ENCODE measurements at places on chromosomes 7 and 10.

DNA sequence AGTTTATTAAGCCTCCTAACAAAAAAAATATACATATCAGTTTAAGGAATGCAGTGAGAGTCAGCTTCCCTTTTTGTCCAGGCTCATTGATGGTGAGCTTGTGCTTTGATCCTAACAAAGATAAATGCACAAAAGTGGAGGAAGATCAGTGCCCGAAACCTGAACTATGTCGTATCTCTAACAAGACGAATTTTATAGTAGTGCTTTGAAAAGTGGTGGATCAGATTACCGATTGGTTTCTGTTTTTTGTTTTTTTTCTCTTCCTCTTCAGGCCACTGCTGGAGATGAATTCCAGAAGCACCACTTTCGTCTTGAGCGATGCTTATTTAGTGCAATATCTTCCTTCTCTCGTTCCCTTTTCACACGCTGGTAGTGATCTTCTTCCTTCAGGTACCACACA lies 72.8 kb downstream of the RHOBTB1 start:
- no peak for DNase-seq

DNA sequence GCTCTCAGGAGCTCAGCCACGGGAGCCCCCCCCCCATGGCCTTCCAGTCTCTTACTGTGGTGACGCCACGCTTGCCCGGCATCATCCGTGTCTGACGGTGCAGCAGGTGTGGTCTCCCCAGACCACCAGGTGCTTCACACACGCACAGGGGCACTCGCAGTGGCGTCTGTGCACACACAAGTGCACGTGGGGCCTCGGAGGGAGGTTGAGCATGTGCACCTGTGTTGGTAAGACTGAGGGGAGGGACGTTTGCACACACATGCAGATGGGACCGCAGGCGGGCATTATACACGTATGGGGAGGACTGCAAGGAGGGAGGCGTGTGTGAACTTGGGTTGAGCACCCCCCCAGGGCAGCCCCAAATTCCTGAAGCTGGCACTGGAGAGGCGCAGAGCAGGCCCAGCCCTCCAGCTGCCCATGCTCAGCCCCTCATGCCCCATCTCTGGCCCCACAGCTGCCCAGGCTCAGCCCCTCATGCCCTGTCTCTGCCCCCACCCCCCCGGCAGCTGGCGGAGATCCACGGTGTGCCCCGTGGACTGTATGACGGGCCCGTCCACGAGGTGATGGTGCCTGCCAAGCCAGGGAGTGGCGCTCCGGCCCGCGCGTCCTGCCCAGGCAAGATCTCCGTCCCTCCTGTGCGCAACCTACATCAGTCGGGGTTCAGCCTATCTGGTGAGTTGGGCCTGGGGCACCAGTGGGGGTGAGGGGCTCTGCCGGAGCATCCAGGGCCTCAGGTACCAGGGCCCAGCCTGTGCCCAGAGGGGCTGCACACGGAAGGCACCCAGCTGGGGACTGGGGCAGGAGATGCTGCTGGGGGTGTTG lies 16.7 kb downstream of the DPYSL4 start:
- DNase-seq: no peak

DNA sequence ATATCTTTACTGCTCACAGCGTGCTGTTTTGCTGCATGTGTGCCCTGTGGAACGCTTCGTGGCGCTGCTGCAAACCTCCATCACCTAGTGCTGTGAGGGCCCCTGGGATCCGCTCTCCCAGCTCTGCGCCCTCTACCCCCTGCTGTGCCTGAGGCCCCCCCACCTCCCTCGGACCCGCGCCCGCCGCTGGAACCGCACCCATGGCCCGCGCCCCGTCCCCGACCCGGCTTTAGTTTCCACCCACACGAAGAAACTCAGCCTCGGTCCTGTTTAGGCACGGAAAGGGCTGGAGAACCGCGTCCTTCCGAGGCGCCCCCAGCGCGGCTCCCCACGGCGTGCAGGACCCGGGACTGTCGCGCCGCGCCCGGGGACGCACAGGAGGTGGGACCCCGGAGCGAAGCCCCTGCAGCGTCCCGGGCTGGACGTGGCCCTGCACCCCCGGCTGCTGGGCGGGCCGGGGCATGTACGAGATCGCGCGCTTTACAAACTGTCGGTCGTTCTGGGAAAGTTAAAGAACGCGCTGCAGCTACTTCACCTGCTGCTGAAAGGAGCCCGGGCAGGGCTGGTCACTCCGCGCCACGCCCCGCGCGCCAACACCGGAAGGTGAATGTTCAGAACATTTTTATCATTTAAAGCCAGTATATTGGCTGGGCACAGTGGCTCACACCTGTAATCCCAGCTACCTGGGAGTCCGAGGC lies 54.3 kb downstream of the BMS1 start:
- no peak for DNase-seq

DNA sequence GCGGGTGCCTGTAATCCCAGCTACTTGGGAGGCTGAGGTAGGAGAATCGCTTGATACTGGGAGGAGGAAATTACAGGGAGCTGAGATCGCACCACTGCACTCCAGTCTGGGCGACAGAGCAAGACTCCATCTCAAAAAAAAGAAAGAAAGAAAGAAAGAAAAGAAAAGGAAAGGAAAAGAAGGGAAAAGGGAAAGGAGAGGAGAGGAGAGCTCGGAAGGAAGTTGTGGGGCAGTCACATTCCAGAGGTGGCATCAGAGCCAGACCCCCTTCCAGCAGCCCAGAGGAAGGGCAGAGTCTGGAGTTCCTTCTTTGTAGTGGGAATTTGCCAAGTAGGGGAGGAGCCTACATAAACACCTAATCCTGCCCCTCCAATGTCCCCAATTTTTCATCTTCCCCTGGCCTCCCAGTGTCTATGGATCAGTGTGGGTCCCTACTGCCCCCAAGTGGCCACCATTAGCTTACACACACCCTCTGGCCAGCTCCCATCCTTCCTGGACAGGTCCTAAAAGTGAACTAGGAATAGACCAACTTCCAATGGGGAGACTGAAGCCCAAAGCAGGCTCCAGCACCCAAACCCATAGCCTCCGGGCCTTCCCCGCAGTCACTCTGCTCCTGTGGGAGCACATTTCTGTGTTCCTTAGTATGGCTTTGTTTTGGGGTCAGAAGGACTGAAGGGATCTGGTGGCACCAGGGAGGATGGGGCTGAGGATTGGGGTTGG lies 39.6 kb upstream of the HSPB1 start:
- DNase-seq: no peak

GRCh38 chr7:135775230-135775629 lies 26.6 kb upstream of the FAM180A start:
- DNase-seq: no peak

DNA sequence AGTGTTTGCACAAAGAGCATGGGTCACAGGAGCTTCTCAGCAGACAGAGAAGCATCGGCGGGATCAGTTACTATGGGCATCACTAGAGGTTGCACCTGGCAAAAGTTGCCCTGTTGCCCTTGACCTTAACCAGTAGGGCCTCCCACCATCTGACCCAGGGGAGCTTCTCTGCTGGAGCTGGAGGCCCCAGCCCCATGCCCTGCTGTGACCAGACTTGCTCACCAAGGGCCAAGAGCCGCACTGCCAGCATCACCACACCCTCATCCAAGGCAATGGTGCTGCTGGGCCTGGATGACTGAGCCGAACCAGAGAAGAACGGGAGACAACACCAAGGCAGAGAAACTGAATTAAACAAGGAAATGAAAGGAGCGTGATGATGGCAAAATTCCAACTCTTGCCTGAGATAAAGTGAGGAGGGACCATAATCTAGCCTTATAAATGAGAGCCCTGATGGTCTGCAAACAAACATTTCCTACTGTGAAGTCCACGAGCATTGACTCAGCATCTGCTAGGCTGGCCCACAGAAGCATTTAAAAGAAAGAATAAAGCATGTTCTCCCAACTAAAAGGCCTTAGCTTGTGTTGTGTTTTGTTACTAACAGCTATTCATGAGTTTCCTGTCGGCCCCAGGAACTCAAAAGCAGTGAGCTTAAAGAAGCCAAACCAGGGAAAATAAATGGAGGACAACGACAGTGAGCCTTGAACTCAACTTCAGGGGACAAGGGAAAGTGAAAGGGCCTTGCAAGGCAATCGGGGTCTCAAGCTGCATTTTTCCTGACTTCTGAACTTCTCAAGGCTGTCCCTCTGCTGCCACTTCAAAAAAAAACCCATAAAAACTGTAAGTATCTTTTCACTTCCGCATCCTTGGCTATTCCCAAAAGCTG lies 60.4 kb downstream of the AFAP1L2 start:
- DNase-seq: no peak

- no peak for DNase-seq
These were observed 6.8 kb upstream of the NODAL start for GRCh38 chr10:70448236-70448635.

- no peak for DNase-seq
These were observed 25.6 kb downstream of the CCDC3 start for GRCh38 chr10:12975906-12976305.

GRCh38 chr10:78184851-78185692 lies 151.4 kb downstream of the RPS24 start:
- DNase-seq: no peak

DNA sequence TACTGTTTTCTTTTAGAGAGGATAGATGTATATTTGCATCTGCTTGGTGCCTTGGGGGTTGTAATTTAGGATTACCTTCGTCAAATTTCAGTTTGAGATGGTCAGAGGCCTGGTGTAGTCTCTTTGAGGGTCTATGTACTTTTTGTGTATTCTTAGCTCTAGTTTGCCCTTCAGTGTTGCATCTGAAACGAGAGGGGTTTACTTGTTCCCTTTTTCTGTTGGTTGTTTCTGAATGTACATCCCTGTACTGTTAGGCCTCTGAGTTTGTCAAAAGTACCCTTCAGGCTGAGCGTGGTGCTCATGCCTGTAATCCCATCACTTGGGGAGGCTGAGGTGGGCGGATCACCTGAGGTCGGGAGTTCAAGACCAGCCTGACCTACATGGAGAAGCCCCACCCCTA lies 60.0 kb downstream of the MLLT10 start:
- DNase-seq: no peak

DNA sequence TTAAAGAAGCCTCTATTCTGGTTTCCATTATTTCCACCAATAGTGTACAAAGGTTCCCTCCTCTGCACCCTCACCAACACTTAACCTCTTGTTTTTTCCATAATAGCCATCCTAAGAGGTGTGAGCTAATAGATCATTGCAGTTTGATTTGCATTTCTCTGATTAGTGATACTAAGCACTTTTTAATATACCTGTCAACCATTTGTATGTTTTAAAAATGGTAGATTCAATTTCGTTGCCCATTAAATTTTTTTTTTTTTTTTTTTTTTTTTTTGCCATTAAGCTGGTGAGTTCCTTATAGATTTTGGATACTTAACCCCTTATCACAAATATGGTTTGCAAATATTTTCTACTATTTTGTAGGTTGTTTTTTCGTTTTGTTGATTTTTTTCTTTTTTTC lies 23.2 kb downstream of the WAC start:
- no peak for DNase-seq

DNA sequence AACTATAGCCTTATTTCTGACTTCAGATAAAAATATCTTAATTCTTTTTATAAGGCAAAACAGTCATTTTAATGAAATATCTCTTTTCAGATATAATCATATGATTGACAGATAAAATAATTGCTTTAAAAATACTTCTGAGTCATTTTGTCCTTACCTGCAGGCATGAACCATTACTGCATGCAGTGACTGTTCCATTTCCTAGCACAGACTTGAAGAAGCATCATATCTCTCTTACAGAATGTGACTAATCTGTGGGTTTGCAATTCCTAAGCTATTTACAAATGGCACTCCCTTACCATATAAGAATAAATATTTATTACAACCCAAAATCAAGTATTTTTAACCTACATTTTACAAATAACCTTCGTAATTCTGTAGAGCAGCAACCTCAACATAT lies 120.7 kb downstream of the SRPK2 start:
- peak; percentile 4 for DNase-seq

DNA sequence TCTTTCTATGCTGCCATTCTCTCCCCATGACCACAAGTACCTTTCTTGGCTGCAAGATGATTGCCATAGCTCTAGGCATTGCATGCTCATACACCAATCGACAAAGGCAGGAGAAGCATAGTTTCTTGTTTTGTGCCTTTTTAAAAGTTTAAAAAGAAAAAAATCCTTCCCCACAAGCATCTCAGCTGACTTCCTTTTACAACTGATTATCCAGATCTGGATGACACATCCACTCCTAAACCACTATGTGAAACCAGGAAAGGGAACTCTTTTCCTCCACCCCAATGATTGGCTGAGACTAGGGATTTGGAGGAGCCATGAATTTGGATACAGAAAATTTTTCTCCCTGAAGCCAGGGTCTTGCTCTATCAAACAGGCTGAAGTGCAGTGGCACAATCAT lies 14.5 kb upstream of the LRRC4 start:
- no peak for DNase-seq

- DNase-seq: no peak
These were observed 7.3 kb downstream of the AASS start for GRCh38 chr7:122136639-122137245.

DNA sequence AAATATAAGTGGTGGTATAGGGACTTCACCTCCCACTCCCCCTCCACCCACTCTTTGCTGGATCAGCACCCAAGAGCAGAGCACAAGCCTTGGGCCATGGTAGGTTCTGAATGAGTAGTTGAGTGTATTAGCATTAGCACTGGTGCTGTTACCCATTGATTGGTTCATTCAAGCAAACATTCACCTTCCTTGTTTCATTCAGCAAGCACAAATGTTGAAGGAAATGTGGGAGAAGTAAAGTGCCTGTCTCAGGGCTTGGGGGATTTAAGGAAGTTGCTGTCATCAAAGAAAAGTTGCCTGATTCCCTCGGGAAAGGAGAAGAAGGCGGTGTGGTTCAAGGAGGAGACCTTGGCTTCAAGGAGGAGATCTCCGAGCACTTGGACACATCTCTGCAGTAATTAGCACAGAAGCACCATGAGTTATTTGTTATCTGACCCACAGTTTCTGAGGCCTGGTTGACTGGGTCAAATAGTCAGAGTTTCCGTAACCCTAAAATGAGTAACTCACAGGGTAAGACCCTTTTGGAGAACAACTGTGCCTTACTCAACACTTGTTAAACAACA lies 17.3 kb downstream of the IL2RA start:
- peak; percentile 46 for DNase-seq

DNA sequence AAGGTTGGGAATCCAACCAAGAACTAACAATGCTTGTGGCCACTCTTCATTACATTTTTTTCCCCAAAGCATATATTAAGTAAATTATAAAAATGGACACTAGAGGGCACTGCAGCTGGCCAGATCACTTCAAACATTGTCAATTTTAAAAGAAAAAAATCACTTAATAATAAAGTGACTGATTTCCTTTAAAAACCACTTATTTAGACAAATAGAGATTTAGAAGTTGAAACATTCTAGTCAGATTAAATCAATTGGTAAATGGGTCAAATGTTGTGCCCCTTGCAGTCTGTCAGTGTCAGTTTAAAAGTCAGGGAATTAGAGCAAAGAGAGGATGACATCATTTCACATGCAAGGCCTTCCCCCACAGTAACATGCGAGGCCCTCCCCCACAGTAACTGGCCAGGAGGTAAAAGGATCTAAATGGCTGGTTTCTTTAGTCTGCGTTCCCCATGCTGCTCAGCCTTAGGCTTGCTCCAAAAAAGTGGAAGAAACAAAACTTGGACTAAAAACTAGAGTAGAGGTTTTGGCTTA lies 177.9 kb downstream of the SKAP2 start:
- DNase-seq: no peak
